ENCODE measurements at places on chromosomes 5 and 9.

DNA sequence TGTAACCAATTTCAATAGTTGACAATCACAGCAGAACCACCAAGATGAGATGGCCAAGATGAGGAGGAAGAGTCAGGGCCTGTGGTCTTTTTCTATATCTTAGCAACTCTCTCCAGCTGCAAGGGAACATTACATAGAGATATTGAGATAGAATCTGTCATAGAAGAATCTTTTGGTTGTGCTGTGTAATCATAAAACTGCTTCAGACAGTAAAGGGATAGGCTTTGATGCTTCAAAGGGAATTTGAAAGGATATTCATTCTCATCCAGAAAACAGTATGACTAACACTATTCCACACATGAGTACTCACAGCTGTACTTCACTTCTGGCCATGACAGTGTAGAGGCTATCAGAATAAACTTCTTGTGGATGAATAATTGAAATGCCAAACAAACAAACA, 145.9 kb downstream of the YIPF5 start:
- DNase-seq = no peak

- DNase-seq = no peak
These were observed 68.8 kb upstream of the FCN2 start for GRCh38 chr9:134811673-134812342.

DNA sequence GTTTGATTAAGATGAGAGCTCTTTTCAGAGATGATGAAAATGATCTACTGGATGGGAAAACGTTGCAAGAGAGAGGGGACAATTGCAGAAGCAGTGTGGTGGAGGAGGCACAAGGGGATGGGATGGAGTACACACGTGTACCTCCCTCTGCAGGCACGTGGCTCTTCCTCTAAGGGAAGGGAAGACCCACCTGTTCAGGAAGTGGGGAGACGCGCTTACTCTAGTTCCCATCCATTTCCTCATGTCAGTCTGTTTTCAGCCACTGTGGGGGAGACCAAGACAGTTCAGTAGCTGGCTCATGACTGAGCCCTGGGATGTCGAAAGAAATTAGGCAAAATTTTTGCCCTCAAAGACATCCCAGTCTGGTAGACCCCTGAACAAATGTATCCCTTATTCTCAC, 619.2 kb upstream of the CLINT1 start:
- no peak for DNase-seq

DNA sequence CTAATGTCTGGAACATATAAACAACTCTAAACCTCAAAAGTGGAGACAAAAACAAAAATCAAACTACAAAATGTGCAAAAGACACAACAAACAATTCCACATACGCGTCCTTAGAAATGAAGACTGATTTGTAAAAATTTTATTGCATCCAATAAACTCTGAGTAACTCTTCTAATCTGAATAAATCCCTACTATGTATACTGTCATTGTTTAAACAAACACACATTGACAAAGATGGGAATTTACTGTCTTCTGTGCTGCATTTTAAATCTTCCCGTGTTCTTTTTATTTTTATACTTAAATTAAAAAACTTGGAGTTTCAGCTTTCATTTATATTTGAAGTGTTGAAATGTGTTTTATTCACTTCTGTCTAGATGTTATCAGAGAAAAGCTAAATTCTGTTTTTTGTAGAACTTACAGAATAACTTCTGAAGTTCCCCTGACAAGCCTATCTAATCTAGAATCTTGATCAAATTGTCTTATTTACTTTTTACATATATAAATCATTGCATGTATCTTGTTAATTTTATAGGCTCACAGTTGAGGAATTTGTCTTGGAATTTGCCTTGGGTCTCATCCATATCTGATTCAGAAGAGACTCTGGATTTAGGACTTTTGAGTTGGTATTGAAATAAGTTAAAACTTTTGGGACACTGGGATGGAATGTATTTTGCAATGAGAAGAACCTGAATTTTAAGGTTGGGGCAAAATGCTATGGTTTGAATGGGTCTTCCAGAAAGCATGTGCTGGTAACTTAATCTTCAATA, 2064.4 kb upstream of the C9orf72 start:
- DNase-seq = no peak

DNA sequence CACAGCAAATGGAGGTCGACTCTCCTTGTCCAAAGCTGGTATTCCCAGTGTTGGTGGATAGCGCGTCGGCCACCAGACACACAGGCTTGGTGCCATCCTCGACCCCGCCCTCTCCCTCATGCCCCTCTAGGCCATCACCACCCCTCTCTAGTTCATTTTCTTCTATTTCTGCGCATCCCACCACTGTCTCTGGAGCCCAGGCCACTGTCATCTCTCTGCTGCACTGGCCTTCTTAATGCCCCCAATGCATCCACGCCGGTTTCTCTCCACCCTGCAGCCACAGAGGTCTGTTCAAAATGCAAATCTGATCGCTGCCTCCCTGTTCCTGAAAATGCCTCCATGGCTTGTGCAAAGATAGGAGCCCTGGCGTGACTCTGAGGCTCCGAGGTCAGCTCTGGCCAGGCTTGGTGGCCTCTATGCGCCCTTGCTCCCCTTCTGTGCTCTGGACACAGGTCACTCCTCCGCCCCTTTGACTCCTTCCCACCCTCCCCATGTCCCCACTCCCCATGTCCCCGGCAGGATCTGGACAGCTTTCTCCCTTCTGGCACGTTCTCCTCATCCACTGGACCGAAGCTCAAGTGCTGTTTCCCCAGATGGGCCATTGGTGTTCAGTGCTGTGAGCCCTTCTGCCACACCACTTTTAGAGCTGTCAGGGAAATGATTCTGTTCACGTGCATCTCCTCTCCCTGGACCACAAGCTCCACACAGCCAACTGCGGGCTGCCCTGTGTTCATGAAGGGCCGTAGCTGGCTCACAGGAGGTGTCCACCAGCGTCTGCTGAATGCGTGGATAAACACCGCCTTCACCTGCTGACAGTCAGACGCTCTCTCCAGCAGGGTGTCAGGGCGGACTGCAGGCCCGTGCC, 59.5 kb upstream of the RNF130 start:
- no peak for DNase-seq

- DNase-seq = no peak
These were observed 224.2 kb downstream of the NPR3 start for GRCh38 chr5:32935283-32935682.

GRCh38 chr9:84750152-84750865, 80.8 kb downstream of the NTRK2 start:
- no peak for DNase-seq
